ACHN (cell line): ENCODE measurements at places on chromosomes 1 and 21.

DNA sequence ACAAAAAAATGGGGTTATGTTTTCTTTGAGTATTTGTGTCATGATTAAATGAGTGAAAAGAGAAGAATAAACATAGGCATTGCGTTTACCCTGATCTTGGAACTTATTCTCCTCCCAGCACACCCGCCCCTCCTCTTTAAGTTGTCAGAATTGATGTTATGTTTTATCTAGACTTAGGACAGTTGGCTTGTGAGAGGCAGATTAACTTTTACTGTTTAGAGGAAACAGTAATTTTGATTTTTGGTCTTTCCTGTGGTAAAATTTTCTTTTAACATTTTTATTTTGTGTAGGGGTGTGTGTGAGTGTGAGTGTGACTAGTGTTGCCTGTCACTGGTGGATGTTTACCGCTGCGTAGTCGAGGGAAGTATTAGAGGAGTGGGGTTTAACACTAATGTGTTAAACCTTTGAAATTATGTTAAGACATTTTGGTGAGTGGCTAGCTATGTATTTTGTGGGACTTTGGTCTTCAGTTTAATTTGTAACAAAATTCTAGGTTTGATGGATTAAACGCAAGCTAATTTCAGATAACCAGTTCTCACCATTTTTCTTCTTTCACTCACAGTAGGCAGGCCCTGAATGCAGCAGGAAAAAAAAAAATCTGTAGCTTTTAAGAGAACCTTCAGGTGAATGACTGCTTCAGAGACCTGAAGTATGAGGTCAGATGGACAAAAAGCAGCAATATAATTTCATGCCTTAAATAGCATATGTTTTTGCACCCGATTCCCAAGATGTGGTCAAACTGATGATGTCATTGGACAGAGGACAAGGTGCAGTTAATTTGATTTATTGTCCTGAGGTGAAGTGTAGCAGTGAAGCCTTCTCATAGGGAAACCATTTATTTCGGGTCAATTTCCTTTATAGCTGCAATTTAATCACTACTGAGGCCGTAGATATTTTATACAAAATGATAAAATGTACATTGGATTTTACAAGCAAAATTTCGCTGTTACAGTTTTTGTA lies 2.7 kb downstream of the POU2F1 start:
- DNase-seq: peak; percentile 30

- DNase-seq: no peak
These were observed 430.9 kb downstream of the LTN1 start for GRCh38 chr21:28561772-28562171.

DNA sequence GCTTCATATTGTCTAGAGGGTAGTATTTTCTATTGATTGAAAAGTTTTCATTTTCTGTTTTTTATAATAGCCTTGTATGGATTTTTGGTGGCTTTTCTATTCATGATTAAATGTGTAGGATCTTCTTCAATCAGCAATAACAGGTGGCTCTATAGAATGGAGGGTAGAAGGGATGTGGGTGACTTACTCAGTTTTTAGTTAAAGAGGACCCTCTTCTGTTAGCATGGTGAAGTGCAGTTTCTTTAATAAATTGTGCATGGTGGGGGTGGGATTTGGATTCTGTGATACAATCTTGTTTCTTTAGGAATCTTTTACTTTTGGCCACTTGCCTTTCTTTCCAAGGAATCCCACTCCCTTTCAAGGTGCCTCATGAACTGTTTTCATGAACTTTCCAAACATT lies 64.7 kb downstream of the SLC35A3 start:
- DNase-seq: peak; percentile 54

GRCh38 chr1:43419627-43420425 lies 30.1 kb downstream of the SZT2 start:
- DNase-seq: no peak

- no peak for DNase-seq
These were observed 691.4 kb upstream of the NCAM2 start for GRCh38 chr21:20306836-20307235.

DNA sequence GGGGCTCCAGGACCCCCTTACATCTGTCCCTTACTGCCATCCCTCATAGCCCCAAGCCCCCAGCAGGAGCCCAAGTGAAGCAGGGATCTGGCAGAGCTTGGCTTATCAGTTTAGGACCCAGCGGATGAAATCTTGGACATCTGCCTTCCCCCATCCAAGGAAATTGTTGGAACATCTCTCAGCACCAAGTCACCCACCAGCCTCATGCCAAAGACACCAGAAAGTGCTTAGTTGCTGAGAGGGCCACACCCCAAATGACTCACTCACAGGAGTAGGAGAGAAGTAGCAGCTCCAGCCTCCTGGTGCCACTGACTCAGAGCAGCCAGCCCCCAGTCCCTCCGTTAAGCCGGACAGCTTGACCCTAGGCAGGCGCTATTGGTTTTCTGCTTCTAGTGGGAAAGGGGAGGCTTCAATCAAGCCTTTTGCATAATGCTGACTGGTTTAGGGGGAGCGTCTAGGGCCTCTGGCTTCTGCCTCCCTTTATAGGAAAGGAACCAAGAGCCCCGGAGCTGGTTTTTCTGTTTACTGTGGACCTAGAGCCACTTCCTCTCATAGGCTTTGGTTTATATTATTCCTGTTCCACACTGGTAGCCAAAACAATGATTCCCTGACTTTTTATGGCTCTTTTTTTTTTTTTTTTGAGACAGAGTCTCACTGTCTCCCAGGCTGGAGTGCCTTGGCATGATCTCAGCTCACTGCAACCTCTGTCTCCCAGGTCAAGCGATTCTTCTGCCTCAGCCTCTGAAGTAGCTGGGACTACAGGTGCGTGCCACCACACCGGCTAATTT lies 114.2 kb upstream of the IPO9 start:
- peak; percentile 99 for DNase-seq

DNA sequence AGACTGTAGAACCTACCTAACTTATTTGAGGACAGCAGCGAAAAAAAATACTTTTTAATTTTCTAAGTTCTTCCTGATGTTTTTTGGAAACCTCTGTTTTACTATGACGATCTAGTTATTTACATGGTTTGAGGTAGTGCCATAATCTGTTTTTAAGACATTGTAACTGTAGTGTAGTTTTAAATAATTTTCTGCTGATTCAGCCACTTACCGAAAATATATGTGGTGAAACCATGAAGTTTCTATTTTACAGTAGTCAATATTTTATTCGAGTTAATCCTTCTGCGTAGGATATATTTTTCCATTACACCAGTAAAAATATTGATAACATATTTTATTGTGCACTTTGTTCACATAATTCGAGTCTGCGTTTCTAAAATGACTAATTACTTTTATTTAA lies 121.7 kb upstream of the RRP15 start:
- DNase-seq: no peak

- DNase-seq: no peak
These were observed 767.7 kb upstream of the ADGRL2 start for GRCh38 chr1:81032973-81033425.

DNA sequence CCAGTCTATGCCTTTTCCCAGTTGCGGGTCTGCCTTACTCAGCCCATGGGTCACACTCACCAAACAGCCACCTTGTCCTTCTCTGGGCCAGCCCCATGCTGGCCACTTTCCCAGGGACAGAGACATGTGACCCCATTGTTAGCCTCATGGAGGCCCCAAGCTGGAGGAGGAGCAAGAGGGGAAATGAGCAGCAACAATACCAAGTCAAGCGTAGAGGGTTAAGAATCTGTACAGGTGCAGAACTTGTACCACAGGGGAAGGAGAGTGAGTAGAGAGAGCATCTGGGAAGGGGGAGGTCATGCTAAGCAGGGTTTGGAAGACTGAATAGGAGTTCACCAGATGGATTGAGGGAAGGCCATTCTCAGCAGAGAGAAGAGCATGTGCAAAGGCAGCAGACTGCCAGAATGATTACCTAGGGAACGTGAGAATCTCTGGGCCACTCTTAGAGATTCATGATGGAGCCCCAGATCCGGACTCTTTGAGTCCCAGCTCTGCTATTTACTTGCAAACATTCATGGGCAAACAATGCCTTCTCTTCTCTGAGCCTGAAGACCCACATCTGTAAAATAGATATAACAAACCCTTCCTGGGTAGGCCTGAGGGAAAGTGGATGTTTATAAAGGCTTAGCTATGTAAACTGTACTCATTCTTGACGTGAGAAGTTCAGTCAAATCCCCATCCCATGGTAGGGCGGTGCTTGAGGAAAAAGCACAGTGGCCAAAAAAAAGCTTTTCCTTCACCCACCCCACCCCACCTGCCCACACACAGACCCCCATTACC lies 2.8 kb upstream of the SLC2A1 start:
- DNase-seq: no peak

DNA sequence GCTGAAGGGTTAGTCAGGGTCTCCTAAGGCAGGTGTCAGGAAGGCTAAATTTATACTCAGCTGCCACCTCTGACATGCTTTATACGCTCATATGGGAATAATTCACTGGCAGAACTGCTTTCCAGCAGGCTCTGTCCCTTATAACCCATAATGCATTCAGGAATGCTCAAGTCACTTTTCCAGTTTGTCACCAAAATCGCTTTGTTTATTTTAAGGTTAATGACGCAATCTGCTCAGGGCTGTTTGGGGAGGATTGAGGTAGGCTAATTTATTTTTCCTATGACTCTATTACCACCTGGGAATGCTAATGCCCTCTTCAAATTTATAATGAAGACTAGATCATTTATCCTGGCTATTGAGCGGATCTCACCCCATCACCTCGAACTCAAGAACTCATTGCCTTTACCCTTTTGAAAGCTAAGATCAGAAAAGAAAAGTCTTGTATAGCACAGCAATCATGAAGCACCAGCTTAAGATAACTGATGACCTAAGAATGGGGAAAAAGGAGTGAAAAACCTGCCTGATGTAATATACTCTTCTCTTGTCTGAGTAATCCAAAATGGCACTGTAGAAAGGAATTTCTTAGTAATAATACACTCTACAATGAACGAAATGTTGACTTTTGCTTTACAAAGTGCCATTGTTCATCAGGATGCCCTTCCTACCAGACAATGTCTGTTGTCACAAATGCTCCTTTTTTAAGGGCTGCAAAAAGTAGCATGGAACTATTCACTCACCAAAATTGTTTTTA lies 97.9 kb upstream of the EXO1 start:
- DNase-seq: no peak

GRCh38 chr1:21278860-21279845 lies 11.1 kb downstream of the ECE1 start:
- DNase-seq: no peak

GRCh38 chr21:33511639-33512038 lies 20.1 kb upstream of the DNAJC28 start:
- no peak for DNase-seq

- no peak for DNase-seq
These were observed 144.9 kb upstream of the HP1BP3 start for GRCh38 chr1:20931930-20932436.

DNA sequence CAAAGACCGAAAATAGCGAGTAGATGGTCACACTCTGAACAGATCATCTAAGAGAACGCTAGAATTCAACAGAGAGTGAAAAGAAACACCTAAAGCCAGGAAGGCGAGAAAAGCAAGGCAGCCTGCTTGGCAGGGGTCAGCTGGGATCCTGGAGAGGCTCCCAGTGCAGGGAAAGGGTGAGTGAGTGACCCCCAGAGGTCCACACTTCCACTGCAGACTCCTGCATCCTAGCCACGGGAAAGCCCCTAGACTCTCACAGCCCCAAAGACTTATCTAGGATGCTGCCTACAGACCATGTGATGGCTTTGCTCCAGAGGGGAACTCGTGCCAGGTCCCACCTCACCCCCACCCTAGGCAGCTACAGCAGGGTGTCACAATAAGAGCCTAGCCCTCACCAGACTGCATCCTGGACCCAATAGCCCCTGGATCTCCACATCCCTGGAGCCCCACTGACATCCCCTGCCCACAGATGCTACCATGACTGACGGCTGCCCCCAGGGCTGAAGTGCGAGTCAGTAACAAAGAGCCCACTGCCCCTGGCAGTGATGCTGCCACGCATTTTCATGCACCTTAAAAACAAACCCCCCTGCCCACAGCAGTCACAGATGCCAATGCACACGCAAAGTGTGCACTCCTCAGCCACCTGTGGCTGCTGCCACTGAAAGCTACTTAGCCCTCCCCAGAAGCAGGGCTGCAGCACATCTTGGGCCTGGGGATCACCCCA lies 62.2 kb downstream of the PSMG1 start:
- DNase-seq: no peak

- DNase-seq: no peak
These were observed 108.2 kb upstream of the SLC35F3 start for GRCh38 chr1:233796146-233796783.

GRCh38 chr1:230682274-230682673 lies 31.6 kb downstream of the AGT start:
- no peak for DNase-seq

DNA sequence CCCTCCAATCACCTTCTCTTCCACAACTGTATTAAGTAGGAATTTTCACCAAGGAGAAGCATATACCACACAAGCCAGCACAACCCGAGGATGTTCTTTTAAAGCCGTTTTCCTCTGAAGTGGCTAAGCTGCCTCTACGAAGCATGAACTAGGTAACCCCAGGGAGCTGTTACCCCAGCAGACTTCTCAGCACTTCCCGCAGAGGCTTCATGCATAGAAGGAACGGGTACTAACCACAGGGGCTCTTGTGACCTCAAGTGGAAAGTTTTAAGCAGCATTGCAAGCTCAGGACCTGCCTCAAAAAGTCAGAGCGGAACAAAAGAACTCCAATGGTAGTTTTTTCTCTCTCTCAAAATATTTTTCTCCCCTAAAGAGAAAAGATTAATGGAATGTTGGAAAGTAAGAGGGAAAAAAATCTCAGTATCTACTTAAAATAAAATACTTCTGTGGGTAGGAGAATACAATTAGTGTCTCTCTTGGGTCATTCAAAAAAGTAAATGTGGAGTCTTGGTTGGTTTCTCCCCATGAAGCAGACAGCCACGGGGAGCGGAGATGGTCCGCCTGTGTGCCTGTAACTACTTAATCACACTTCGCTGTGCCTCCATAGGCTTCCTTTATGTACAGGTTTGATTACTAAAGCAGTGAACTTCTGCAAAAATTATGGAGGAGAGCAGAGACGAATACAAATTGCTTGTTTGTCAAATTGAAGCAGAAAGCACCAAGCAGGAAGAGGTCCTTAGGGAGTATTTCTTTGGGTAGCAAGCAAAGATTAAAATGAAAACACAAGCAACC lies 40.9 kb downstream of the STX6 start:
- DNase-seq: no peak

GRCh38 chr1:160963521-160963920 lies 8.9 kb upstream of the ITLN2 start:
- no peak for DNase-seq

GRCh38 chr1:85438353-85438752 lies 26.6 kb downstream of the DDAH1 start:
- DNase-seq: no peak

GRCh38 chr1:34923490-34923889 lies 6.0 kb downstream of the DLGAP3 start:
- no peak for DNase-seq

GRCh38 chr1:27626031-27626935 lies 8.7 kb downstream of the FGR start:
- DNase-seq: no peak
